Activated T-cell treated with anti-CD3 and anti-CD28 coated beads, Interleukin-2, amount 50 U/mL, for 48 hours (primary cell): ENCODE measurements at places on chromosomes 2 and 18.

- DNase-seq: no peak
Measured at GRCh38 chr2:147500229-147500628, 344.6 kb upstream of the ACVR2A start.

GRCh38 chr2:100291152-100291970, 30.9 kb downstream of the LONRF2 start:
- DNase-seq: peak; percentile 63

DNA sequence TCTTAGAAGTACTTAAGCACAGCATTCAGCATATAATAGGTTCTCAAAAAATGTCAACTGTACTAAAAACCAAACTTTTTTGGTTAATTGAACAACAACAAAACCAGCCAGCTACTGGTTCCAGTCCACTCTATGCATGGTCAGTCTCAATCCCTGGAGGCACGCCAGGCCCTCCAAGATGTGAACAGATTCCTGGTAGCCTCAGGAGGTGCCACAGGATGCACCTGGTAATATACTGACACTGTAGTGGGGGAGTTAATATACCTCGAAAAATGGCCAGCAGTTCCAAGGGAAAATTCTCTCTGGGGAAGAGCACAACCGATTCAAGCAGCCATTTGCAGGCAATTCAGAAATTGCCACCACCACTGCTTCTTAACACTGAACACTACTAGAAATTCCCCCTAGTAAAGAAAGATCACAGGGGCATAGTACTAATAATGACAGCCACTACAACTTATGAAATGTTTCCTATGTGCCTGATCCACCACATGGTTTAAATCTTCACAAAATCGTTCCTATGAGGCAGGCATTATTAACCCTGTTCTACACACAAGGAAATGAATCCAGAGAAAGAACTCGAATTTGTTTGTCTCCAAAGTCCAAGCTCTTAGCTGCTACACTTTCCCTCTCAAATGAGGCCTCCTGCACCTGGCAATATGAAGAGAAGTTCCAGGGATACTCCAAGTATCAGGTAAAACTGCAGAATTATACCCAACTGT, 3.4 kb downstream of the MGAT4A start:
- DNase-seq: no peak

DNA sequence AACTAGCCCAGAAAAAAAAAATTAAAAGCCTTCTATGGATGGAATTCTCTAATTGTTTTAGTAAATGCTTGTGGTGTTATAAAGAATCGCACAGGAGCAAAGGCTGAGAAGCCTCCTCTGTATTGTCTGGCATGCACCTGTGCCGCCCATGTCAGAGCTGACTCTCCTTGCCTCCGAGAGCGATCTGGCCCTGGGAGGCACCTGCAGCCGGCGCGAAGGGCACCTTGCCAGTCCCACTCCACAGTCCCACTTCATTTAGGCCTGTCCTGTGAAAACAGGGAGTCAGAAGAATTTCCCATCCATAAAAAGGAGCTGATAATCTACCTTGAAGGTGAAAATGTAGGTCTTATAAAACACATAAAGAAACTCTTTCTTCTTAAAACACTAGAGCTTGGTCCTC, 170.9 kb upstream of the PXDN start:
- DNase-seq: no peak

GRCh38 chr18:63972002-63972376, 2.1 kb downstream of the SERPINB8 start:
- no peak for DNase-seq

DNA sequence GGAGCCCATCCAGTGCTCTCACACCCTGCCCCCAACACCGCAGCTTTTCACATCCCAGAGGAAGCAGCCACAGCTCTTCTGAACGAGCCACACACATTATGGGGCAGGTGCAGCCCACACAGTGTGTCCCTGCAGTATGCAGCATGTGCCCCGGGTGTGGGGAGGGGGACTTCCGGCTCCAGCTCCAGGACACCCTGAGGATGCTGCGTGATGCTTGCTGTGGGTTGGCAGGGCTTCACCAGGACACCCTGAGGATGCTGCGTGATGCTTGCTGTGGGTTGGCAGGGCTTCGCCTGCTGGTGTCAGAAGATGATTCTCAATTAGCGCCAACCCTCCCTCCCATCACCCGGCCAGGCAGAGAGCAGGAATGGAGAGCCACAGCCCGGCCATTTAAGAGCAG, 193.9 kb downstream of the EIPR1 start:
- no peak for DNase-seq

- no peak for DNase-seq
Measured at GRCh38 chr2:239731422-239731821, 293.7 kb downstream of the NDUFA10 start.

DNA sequence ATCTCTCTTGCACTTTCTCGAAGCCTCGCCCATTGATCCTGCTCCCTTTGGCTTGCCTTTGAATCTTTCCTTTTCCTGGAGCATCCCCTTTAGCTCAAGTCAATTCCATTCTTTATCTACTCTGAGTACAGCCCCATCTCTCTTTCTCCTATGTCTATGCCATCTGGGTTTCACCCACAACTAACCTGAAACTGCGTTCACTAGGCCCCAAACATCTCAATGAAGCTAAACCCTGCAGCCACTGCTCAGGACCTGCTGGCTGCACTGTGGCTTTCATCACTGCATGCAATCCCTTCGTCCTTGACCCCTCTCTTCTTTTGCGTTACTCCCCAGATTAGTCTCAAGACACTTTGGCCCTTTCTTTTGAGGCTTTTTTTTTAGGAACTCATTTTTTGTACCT, 81.6 kb upstream of the CYRIA start:
- peak; percentile 32 for DNase-seq

DNA sequence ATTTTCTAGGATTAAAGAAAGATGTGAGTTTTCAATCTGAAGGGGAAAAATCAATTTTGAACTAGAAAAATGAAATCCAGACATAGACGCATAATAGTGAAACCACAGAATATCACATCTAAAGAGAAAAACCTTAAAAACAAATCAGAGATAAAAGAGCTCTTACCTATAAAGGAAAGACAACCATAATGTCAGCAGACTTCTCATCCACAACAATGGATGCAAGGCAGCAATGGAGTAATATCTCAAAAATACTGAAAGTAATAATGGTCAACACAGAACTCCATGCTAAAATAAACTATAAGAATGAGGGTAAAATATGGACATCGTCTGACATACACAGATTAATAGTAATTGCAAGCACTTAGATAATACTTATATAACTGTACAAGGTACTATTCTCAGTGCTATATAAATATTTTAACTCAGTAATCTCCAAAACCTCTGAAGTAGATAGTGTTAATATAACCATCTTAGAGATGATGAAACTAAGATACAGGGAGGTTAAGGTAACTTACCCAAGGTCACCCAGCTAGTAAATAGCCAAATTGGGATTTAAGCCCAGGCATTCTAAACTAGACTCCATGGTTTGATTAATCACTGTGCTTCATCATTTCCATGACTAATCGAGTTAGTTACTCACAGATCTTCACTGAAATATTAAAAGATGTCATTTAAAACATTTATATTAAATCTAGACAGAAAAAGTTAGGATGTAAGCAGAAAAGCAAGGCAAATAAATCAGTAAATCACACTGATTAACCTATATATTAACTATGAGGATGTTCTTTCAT, 89.4 kb upstream of the SPTBN1 start:
- no peak for DNase-seq

- no peak for DNase-seq
Measured at GRCh38 chr2:113376913-113377445, 60.5 kb upstream of the ZNG1B start.

- no peak for DNase-seq
Measured at GRCh38 chr2:143258126-143258892, 129.1 kb downstream of the ARHGAP15 start.

- DNase-seq: no peak
Measured at GRCh38 chr2:110978148-110978547, 142.6 kb upstream of the BCL2L11 start.

- no peak for DNase-seq
Measured at GRCh38 chr2:105515581-105516415, 116.9 kb upstream of the FHL2 start.

DNA sequence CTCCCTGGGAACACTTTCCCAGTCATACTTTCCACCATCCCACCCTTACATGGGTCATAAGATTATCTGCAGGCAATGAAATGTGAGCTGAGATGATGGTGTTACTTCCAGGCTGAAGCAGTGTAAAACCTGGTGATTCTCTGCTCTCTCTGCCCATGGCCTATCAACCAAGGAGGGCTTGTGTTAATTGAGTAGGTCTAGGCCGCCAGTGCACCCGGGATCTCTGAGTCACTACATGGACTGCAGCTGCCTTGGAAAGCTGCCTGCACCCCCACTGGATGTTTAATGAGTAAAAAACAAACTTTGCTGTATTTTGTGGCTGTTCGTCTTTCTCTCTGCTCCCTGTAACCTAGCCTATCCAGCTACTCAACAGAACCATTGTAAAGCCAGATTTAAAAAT, 451.7 kb upstream of the SMIM21 start:
- no peak for DNase-seq

- DNase-seq: no peak
Measured at GRCh38 chr2:130823886-130824491, 12.7 kb upstream of the ARHGEF4 start.

- no peak for DNase-seq
Measured at GRCh38 chr2:28481905-28482304, 14.0 kb upstream of the PLB1 start.

DNA sequence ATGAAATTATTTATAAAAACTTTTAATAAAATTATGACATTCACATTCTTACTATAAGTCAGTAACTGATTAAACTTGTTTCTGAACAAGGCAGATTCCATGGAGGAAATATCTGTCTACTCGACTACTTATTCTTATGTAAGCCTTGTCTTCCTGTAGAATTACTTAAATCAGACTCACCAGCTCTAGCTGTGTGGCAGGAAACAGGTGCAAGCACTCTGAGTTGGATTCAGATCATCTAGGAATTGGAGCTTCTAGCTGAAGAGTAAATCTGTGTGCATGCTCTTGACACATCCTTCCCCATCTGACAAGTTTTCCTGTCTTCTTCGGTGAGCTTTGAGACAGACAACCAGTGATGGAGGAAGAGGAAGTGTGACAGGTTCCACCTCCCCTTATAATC, 284.7 kb downstream of the TRIB2 start:
- no peak for DNase-seq

DNA sequence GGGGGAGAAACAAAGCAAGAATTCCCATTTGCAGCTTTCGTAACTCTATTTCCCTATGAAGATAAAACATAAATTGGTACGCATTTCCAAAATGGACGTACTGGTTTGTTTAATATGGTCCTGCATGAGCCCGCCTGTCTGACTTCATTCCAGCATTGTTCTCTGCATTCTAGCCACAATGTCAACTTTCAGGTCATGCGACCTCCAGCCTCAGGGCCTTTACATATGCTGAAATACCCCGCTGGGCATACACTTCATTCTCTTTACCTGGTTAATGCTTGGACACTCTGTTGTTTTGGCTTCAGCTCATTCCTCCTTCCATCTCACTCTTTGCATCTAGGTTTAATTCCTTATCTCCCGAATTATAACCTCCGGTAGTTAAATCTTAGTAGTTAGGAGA, 103.7 kb upstream of the DNMT3A start:
- DNase-seq: no peak

GRCh38 chr18:53567929-53568574, 656.4 kb downstream of the MBD2 start:
- no peak for DNase-seq

DNA sequence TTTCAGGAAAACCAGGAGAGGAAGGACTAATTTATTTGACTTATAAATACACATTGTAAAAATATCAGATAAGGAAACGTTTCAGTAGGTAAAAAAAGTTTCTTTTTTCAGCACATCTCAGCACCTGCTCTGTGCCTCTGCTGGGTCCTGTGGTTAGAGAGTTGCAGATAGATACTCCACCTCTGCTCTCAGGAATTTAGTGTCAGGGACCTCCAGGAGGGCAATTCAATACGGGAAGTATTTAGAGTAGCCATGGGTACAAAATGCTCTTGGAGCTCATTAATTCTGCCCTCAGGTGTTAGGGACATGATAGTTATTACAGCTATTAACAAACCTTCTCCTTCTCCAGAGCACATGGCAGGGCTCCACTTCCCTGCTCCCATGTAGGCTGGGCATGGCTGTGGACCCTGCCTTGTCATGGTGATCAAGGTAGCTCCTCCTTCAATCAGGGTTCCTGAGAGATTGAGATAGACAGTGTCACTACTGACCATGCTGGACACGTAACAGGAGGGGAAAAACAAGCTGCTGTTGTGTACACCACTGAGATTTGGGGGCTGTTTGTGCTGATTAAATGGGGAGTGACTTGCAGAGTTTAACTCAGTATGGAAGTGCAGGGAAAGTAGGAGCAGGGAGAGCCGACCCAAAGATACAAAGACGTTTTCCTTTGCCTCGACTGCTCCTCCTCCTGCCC, 185.6 kb upstream of the COPS8 start:
- no peak for DNase-seq

- no peak for DNase-seq
Measured at GRCh38 chr18:39825485-39826150, 2129.4 kb upstream of the PIK3C3 start.

- no peak for DNase-seq
Measured at GRCh38 chr2:105397953-105398335, 907 bp downstream of the FHL2 start.

GRCh38 chr2:60675301-60675700, 80.8 kb upstream of the PAPOLG start:
- no peak for DNase-seq

GRCh38 chr2:139916822-139917221, 1136.6 kb upstream of the NXPH2 start:
- no peak for DNase-seq

DNA sequence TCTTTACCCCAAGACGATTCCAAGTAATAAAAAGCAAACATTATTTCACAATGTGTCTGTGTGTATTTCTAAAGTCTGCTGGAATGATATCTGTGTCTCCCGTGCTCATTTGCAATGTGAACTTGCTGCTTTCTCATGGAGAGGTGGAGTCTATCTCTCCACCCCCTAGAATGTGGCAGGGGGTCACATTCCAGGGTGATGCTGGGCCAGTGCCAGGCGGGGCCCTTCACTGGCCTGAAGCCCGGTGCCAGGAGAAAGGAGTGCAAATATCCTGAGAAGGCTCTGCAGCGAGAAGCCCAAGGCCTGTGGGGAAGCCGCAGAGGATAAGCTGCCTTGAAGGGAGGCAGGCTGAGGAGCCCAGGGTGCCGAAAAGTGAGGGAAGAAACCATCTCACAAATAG, 26.8 kb upstream of the LDLRAD4 start:
- no peak for DNase-seq

DNA sequence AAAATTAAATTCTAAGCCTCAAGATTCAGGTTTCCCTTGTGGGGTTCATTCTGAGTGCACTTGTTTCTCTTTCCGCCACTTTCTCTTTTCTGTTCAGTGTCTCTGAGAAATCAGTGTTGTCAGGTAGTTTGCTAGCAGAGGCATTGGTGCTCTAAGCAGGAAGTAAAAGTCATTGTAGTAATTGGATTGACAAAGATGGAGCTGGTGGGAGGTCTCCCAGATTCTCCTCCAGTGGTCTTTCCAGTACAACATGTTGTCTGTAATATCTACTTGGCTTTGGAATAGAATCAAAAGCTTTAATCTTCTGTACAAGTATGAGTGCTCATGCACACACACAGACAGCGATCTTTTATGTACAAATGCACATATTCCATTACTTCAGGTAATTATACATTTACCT, 135.6 kb downstream of the KLHL14 start:
- DNase-seq: no peak

GRCh38 chr2:174631009-174631981, 33.7 kb upstream of the WIPF1 start:
- DNase-seq: no peak

GRCh38 chr2:39731546-39731945, 47.5 kb downstream of the THUMPD2 start:
- DNase-seq: no peak
